Large intestine (tissue), 12 donors: ENCODE measurements at places on chromosomes 7 and 10.

DNA sequence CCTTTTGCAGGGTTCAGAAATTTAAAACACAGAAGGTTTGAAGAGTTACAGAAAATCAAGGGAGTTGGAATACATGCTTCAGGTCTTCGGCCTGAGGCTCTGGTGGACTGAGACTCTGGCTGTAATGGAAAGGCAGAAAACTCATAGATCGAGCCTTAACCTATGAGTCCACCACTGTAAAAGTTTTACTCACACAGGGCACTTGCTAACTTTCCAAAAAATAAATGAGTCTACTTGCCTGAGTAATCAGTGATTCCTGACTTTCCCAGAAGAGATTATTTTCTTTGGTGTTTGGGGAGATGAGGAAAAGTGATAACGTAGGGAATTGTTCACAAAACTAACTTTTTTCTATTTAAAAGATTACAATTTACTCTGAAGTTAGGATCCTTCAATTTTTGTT is 108.0 kb downstream of the MBL2 start:
- DNase-seq = no peak
- no peak overlapping the region for H3K27ac ChIP-seq
- H3K4me1 ChIP-seq = no peaks in the 10 kb centered on the region
- H3K36me3 ChIP-seq = no peaks in the 10 kb centered on the region
- no peaks in the 10 kb centered on the region for H3K27me3 ChIP-seq

- DNase-seq = no peak
- no peaks in the 10 kb centered on the region for H3K36me3 ChIP-seq
- H3K4me3 ChIP-seq = no peak overlapping the region
- no peaks in the 10 kb centered on the region for H3K27me3 ChIP-seq
Measured at GRCh38 chr10:99630991-99631390, 10.8 kb upstream of the SLC25A28 start.

GRCh38 chr10:88507826-88508453 is 75.2 kb downstream of the RNLS start:
- H3K27me3 ChIP-seq = no peaks in the 10 kb centered on the region
- H3K27ac ChIP-seq = no peak overlapping the region
- H3K4me3 ChIP-seq = no peak overlapping the region
- H3K4me1 ChIP-seq = no peaks in the 10 kb centered on the region

- H3K27me3 ChIP-seq = no peaks in the 10 kb centered on the region
- H3K27ac ChIP-seq = no peak overlapping the region
- no peaks in the 10 kb centered on the region for H3K4me1 ChIP-seq
Measured at GRCh38 chr7:94452239-94452638, 57.4 kb upstream of the CASD1 start.

DNA sequence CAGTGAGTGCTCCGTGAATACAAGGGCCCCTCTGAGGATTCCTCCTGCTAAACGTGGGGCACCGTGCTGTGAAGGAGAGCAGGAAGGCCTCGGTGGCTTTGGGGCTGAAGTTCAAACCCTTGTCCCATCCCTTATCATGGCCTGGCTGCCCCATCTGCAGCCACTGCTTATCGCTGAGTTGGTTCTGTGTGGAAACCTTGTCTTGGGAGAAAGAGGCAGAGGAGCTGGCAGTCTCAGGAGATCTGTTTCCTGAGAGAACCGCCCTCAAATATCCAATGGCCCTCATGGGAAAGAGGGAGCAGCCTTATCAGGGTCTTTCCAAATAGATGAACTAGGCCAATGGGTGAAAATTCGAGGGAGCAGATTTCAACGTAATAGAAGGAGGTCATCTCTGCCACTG is 52.0 kb upstream of the NRF1 start:
- DNase-seq = no peak
- no peaks in the 10 kb centered on the region for H3K36me3 ChIP-seq
- H3K4me3 ChIP-seq = no peak overlapping the region
- H3K27ac ChIP-seq = no peak overlapping the region

GRCh38 chr10:15420858-15421257 is 49.8 kb upstream of the FAM171A1 start:
- no peak overlapping the region for H3K27ac ChIP-seq
- no peak for DNase-seq
- no peaks in the 10 kb centered on the region for H3K27me3 ChIP-seq
- no peak overlapping the region for H3K4me3 ChIP-seq
- no peaks in the 10 kb centered on the region for H3K4me1 ChIP-seq

DNA sequence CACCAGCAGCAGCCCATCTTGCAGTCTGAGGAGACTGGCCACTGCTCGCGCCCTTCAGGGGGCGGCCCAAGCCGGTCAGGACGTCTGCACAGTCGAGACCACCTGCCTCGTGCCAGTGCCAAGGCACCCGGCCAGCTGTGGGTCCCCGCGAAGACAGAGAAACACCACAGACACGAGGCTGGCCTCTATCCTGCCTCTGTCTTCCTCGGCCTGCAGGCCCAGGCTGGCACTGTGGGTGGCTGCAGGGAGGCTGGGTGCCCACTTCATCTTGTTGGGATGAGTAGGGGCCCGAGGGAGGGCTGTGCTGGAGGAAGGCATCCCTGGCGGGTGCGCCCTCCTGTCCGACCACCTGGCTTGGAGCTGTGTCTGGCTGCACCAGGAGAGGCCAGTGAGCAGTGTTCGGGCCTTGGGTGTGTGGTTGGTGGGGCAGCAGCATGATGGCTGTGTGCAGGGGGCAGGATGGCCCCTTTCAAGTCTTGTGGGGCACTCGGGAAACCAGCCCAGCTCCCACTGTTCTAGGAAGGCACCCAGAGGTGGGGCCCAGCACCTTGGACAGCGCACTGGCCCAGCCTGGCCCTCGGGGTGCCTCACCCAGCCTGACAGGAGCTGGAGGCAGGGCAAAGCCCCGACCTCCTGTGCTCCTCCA is 7.3 kb downstream of the DPYSL4 start:
- no peak for DNase-seq
- H3K4me1 ChIP-seq = no peaks in the 10 kb centered on the region
- H3K27ac ChIP-seq = no peak overlapping the region
- no peaks in the 10 kb centered on the region for H3K36me3 ChIP-seq
- peaks cover 12% of the 10 kb centered on the region for H3K27me3 ChIP-seq

DNA sequence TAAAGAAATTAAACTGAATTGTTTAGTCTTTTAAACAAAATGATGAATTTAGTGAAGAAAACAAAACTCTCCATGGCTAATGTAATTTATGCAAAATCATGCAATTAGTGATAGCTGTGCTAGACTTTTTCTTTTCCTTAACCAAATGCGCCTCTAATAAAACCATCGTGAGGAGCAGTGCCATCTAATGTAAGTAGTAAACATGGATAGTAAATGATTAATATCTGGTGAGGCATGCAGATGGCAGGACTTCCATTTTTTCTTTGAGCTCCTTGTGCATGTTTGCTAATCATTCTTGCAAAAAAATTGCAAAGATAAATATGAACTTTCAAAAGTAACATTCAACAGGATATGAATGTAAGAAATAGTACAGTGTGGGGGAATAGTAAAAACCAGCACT is 2.3 kb downstream of the INSYN2A start:
- H3K4me3 ChIP-seq = no peak overlapping the region
- H3K4me1 ChIP-seq = peaks cover 4% of the 10 kb centered on the region
- DNase-seq = no peak
- no peaks in the 10 kb centered on the region for H3K36me3 ChIP-seq

DNA sequence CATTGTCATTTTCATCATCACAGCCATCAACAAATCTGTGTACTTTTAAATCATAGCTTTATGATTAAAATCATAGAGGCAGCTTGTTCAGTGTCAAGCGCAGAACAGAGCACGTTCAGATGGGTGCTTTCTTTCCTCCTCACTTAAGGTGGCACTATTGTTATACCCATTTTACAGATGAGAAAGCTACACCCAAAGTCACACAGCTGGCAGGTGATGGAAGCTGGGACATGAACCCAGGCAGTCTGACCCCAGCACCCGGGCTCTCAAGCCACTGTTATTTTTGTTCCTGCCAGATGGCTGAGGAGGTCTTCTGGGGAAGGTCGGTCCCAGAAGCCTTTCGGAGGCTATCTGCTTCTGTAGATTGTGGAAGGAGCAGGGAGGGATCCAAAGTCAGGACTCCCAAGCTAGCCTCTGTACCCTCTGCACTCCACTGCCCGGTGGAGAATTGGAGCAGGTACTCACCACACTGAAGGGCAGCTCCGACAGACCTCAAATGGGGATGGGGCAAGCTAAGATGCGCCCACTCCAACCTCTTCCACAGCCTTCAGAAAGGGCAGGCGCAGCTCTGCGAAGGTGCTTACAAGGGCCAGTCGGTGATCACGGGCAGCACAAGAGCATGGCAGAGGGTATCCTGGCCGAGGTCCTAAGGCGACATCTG is 610 bp downstream of the AVPI1 start:
- H3K27ac ChIP-seq = peak overlapping the region; percentile 99
- H3K27me3 ChIP-seq = no peaks in the 10 kb centered on the region
- DNase-seq = no peak
- H3K4me1 ChIP-seq = peaks cover 31% of the 10 kb centered on the region

DNA sequence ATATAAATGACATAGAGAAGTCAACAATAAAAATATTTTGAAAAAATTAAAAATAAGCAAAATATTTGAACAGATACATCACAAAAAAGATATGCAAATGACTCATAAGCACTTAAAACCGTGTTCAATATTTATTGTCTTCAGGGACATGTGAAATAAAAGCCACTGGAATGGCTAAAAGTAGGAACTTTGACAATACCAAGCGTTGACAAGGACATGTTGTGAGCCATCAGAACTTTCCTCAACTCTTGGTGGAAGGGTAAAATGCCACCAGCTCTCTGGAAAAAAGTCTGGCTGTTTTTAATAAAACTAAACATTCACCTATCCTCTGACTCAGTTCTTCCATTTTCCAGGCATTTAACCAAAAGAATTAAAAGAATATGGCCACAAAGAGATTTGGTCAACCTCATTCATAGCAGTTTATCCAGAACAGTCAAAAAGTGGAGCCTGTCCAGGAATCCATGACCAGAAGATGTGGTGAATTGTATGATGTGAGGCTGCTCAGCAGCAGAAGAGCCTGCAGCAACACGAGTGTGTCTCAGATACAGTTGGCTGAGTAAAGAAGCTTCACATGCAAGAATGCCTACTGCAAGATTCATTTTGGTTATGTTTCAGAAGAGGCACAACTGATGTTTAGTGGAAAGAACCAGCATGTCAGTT is 7.1 kb upstream of the KLF6 start:
- no peaks in the 10 kb centered on the region for H3K36me3 ChIP-seq
- no peaks in the 10 kb centered on the region for H3K27me3 ChIP-seq
- H3K4me1 ChIP-seq = peaks cover under 1% of the 10 kb centered on the region
- no peak overlapping the region for H3K27ac ChIP-seq
- H3K4me3 ChIP-seq = no peak overlapping the region
- no peak for DNase-seq

GRCh38 chr10:73756183-73756582 is 12.0 kb downstream of the SEC24C start:
- H3K27me3 ChIP-seq = no peaks in the 10 kb centered on the region
- no peak for DNase-seq
- no peak overlapping the region for H3K4me3 ChIP-seq
- no peaks in the 10 kb centered on the region for H3K4me1 ChIP-seq
- no peak overlapping the region for H3K27ac ChIP-seq

DNA sequence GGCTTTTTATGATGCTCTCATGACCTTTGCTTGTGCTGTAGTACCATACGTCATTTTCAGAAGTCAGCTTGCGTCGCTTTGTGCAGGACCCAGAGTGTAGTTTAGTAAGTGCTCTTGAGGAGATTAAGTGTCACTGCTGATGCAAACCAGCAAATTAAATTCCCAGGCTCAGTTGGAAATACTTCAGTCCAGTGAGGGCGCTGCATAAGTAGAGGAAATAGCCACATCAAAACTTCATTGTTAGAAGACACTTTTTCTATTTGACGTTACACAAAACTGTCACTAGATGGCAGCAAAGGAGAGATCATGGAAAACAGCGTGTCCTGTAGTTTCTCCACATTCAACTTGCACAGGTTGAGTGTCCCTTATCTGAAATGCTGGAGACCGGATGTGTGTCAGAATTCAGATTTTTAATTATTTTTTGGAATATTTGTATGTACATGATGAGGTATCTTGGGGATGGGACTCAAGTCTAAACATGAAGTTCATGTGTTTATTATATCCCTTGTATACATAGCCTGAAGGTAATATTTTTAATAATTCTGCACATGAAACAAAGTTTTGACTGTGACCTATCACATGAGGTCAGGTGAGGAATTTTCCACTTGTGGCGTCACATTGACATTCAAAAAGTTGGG is 7.9 kb downstream of the ZNF22 start:
- no peak overlapping the region for H3K4me3 ChIP-seq
- H3K4me1 ChIP-seq = peaks cover 2% of the 10 kb centered on the region
- no peak overlapping the region for H3K27ac ChIP-seq
- no peaks in the 10 kb centered on the region for H3K27me3 ChIP-seq

DNA sequence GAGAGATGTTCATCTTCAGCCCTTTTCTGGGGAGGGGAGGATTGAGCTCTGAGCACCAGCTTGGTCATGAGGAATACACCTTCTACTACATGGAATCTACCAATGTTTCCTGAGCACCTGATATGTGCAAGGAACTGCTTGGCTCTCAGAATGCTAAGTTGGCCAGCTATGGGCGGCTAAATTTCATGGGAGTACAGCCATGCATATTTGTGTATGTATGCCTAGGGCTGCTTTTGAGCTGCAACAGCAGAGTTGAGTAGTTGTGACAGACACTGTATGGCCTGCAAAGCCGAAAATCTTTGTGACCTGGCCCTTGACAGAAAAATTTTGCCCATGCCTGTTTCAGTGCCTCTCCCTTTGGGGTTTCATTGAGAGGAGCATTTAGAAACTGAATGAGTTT is 44.9 kb downstream of the NPY start:
- no peak overlapping the region for H3K4me3 ChIP-seq
- H3K27ac ChIP-seq = no peak overlapping the region
- no peaks in the 10 kb centered on the region for H3K36me3 ChIP-seq
- DNase-seq = no peak

DNA sequence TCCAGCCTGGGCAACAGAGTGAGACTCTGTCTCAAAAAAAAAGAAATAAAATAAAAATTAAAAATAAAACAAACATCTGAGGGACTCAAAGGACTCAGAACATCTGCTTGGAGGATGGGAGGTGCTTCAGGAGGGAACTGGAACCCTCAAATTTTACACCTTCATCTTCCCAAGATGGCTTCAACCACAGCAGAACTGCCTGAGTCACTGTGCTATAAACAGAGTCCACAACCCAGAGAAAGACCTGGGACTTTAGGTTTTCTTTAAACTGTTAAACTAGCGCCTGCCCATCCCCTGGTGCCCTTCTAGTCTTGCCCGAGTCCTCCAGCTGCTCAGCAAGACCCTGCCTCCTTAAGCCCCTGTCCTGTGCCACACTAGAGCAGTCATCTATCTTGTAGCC is 40.8 kb downstream of the RGS10 start:
- no peak overlapping the region for H3K27ac ChIP-seq
- H3K36me3 ChIP-seq = peaks cover 8% of the 10 kb centered on the region
- DNase-seq = no peak

DNA sequence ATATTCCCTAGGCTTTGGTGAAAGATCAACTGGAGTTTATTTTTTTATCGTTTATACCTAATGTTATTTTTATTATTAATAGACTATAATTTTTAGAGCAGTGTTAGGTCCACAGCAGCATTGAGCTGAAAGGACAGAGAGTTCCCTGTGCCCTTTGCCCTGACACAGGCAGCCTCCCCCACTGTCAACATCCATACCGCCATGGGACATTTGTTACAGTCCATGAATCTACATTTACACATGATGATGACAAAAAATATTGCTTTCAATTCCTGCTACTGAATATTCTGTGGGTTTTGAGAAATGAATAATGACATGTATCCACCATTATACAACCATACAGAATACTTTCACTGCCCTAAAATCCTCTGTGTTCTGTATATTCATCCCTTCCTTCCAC is 1297.5 kb upstream of the SORCS1 start:
- peaks cover 16% of the 10 kb centered on the region for H3K27me3 ChIP-seq
- H3K36me3 ChIP-seq = no peaks in the 10 kb centered on the region
- H3K27ac ChIP-seq = no peak overlapping the region
- H3K4me3 ChIP-seq = no peak overlapping the region
- H3K4me1 ChIP-seq = no peaks in the 10 kb centered on the region
- no peak for DNase-seq
